Fibroblast of skin of scalp (primary cell): ENCODE measurements at places on chromosomes 5 and 9.
A peak's percentile ranks its signal among the peaks of the same experiment; 100 is the strongest.

GRCh38 chr5:142175039-142175438 lies 66.5 kb downstream of the NDFIP1 start:
- DNase-seq: no peak

GRCh38 chr9:135516132-135516860 lies 4.9 kb upstream of the LCN1 start:
- DNase-seq: no peak

GRCh38 chr9:104808035-104808614 lies 44.2 kb downstream of the NIPSNAP3B start:
- peak; percentile 65 for DNase-seq

DNA sequence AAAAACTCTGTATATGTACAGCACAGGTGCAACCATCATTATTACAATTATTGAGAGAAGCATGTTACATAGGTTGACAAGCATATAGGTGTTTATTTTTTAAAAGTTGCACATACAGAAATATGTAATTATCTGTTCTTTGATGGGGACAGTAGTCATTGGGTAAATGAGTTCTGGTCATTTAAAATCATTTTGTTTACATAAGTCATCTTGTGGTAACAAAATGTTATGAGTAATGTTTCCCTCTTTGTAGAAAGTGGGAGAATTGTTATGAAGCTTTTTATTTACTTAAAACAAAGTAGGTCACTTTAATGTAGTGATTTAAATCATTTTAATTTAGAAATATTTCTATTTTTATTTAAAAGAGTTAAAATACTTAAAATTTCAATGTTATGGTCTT lies 33.8 kb upstream of the FBXL17 start:
- DNase-seq: no peak

DNA sequence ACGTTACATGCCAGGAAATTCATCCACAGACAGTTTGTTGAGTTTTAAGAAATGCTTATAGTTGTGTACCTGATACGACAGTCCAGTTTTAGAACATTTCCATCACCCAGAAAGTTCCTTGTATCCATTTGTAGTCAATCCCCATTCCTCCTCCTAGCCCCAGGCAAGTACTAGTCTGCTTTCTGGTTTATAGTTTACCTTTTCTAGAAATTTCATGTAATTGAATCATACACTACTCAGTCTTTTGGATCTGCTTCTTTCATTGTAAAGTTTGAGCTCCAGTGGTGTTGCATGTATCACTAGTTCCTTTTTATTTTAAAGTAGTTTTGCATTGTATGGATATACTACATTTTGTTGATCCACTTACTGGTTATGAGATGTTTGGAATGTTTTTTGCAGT lies 291.2 kb downstream of the AOPEP start:
- no peak for DNase-seq
